ENCODE measurements at places on chromosomes 2 and 18.

- DNase-seq, result no peak
These were observed 619.0 kb downstream of the SLC4A3 start for GRCh38 chr2:220246386-220246785.

DNA sequence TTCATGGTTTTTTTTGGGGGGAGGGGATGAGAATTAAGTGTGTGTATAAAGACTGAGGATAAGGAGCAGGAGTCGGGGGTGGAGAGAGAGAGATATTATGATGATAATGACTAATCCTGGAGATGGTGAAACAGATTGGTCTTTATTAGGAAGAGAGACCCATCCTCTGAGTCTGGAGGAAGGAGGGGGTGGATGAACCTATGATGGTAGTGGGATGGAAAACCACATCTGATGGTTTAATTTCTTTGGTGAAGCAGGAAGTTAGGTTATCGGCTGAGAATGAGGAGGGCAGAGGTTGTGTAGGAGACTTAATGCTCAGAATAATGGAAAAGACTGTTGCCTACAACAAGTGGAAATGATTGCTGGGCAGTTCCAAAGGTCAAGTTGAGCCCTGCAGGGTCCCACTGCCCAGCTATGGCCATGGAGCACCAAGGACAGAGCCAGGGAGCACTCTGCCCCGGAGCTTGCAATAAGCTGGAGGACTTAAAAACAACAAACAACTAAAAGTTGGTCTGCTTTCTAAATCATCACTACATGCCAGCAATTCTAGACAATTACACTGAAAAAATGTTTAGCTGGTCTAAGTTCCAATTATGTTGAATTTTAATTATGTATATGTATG lies 7.9 kb downstream of the SLC16A14 start:
- no peak for DNase-seq

DNA sequence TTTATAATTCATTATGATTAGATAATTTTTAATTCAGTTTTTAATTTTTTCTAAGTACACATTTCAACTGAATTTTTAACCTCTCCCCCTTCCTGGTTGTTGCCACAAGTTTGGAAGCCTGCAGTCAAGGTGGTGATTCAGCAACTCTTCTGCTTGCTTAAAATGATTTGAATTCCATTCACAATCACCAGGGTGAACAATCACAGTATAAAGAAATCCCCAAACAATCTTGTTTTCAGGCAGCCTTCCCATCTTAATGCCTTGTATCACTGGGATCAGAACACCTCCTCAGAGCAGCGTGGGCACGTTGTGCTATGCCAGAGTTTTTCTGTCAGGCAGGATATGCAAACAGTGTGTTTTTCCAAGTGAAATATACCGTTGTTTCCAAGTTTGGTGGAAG lies 46.7 kb upstream of the BARD1 start:
- no peak for DNase-seq

- peak; percentile 95 for DNase-seq
These were observed 76.0 kb downstream of the CD28 start for GRCh38 chr2:203782262-203782976.

- no peak for DNase-seq
These were observed 25.4 kb upstream of the MGAT5 start for GRCh38 chr2:134228493-134228903.

- DNase-seq, result no peak
These were observed 9.2 kb downstream of the LRRFIP1 start for GRCh38 chr2:237636578-237636977.

GRCh38 chr2:129331638-129332037 lies 647.8 kb upstream of the RAB6C start:
- no peak for DNase-seq

- DNase-seq, result peak; percentile 39
These were observed 121.0 kb upstream of the HAAO start for GRCh38 chr2:42913280-42913878.

GRCh38 chr2:42723465-42723864 lies 40.5 kb downstream of the OXER1 start:
- DNase-seq, result no peak

DNA sequence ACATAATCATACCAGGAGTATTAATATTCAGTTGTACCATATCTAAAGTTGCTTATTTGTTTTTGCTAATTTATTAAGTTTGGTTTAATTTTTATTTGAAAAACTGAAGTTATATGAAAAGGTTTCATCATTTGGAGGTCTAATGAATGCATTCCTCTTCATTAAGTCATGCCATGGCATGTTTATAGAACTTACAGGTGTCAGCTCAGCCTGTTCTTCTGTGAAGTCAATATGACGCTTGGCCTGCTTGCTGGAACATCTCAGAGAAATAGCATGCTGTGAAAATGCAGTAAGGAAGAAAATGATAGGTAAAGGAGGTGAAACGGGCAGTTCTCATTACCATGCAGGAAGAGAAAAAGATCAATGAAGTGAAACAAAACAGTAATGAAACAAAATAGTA lies 58.2 kb downstream of the RAPH1 start:
- DNase-seq, result peak; percentile 41

DNA sequence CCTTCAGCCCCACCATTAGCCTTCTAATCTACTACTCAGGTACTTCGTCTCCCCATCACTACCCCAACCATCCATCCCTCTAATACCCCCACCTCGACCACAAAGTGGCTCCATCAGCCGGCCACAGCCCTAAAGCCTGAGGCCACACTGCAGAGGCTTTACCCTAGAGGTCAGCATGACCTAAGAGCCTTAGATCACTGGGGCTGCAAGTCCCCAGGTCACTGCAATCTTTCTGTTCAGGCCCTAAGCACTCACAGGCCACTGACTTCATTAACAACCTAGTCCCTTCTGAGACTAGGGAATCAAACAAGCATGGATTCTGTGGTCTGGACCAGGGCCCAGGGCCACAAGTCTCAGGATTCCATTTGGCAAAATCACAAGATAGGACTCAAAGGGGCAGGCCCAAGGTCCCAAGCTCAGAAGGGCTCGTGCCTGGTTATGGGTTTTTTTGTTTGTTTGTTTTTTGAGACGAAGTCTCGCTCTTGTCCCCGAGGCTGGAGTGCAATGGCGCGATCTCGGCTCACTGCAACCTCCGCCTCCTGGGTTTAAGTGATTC lies 37.0 kb upstream of the PKDCC start:
- DNase-seq, result peak; percentile 76

All from fibroblast of lung (primary cell).